Activated naive CD8-positive, alpha-beta T cell treated with anti-CD3 and anti-CD28 coated beads, Interleukin-2, amount 50 U/mL, for 24 hours (primary cell): ENCODE measurements at places on chromosomes 11 and 22.

- DNase-seq, result no peak
These were observed 104.2 kb upstream of the HSD17B12 start for GRCh38 chr11:43576320-43576802.

DNA sequence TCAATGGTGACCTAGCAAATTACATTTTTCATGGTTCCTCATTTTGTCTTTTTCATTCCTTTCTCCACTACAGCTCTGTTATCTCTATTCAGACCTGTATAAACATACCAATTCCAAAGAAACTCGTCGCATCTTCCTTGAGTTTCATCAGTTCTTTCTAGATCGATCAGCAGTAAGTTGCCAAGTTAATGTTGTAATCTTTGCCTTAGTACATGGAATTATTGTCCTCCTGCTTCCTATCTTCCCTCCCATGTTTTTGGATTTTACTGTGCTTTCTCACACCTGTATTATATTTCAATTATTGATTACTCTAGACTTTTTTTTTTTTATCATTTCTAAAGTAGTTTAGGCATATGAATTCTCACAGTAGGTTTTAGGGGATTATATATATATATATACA, 69.5 kb upstream of the GRIK4 start:
- no peak for DNase-seq

- no peak for DNase-seq
These were observed 39.7 kb upstream of the AKIP1 start for GRCh38 chr11:8871171-8871775.

GRCh38 chr11:38191101-38191500, 1593.1 kb upstream of the RAG2 start:
- no peak for DNase-seq

- no peak for DNase-seq
These were observed 29.5 kb downstream of the SLC22A12 start for GRCh38 chr11:64620381-64620971.

DNA sequence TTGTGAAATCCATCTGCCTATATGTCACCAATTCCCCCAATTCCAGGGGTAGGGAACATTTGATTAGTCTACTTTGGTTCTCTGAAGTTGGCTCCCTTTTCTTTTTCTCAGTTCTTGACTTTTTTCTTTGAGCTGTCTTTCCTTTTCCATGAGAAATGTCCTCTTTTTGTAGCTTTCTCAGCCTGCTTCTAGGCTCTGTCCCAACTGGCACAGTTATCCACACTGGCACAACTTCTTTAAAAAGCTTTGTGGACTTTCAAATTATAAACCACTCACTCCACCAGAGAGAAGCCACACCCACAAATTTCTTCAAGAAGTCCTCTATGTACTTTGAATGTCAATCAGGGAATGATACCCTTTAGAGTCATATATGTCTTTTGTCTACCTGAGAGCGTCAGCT, 100.5 kb downstream of the TTC17 start:
- no peak for DNase-seq

DNA sequence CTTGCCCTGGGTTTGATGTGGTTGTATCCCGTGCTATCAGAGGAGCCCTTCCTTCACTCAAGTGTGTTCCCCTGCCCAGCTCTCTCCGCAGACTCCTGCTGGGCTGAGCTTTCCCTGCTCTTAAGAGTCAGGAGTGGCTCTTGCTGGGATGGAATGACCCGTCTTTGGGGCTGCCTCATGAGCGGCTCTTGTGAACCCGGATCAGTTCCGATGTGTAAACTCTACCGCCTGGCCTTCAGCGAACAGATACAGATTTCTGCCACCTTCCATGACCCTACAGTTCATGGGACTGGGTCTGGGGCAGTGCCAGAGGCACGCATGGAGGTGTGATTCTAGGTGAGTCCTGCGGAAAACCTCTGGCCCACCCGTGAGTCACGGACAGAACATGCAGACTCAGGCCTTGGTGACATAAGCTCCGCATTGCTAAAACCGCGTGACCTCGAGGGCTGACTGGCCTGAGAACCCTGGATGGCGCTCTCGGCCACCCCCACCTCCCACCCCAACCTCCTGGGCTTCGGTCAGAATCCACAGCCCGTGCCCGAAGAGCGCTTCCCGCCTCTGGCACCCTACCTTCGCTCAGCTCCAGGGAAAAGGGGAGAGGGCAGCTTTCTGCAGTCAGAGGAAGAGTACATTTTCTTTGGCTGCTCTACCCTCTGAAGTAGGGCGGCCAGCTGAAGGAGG, 1.3 kb upstream of the ZBTB16 start:
- DNase-seq, result no peak

GRCh38 chr22:36569999-36570398, 41.0 kb upstream of the EIF3D start:
- no peak for DNase-seq

GRCh38 chr11:120601536-120601935, 90.0 kb downstream of the GRIK4 start:
- no peak for DNase-seq

GRCh38 chr22:48319321-48320047, 1508.2 kb downstream of the BRD1 start:
- no peak for DNase-seq

DNA sequence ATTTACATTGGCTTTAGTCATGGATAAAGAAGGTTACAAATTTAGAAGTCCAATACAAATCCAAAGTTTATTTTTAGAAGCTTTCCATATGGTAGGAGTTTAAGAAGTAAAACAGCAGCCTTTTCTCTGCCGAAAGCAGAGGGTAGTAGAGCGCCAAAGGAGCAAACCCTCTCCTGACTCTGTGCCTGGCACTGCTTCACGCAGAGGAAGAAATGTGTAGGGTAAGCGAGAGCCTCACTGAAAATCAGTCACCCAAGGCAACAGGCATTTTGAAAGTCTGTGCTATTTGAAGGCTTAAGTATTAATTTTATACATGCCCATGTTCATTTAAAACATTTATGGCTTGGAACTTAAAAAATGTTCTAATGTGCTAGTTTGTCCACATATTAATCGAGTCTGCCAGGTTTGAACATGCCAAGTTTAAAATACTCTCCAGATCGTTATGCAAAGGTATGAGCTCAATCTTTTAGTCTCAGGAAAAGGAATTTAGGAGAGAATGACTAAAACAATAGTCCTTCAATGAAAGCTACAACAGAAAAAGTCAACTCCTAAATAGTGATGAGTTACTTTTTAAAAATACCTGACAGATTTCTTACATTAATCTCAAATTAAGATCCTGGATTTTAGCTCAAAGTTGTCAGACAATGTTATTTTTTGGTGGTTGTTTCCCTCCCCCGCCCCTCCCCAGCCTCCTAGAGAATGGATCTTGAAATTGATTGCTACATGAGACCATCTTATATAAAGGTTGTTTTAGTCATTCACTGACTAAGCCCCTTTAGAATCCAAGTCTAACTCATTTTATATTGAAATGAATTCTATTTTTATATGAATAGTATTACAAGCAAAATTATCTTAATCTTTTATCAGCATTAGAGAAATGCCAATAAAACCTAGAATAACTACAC, 38.7 kb downstream of the MRTFA start:
- no peak for DNase-seq

- no peak for DNase-seq
These were observed 75.4 kb downstream of the GAB4 start for GRCh38 chr22:16932577-16932976.

- peak; percentile 61 for DNase-seq
These were observed 45.6 kb downstream of the PISD start for GRCh38 chr22:31616315-31616980.

GRCh38 chr11:1120532-1121330, 37.0 kb upstream of the MUC5AC start:
- DNase-seq, result no peak

DNA sequence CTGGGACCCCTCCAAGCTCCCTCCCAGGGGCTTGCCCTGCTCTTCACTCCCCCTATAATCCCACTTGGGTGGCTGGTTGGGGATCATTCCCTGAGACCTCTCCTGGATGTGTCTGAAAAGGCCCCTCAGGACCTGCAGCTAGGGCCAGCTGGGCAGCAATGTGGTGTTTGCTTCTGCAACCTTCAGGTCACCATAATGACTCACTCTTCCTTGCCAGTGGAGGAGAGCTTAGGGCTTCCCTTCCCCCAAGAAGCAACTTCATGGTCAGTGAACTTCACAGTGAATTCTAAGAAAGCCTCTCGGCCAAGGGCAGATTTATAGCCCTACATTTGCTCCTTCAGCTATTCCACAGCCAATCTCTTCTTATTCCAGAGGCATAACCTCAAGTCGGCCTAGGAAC, 45.1 kb upstream of the TSPAN18 start:
- DNase-seq, result no peak

DNA sequence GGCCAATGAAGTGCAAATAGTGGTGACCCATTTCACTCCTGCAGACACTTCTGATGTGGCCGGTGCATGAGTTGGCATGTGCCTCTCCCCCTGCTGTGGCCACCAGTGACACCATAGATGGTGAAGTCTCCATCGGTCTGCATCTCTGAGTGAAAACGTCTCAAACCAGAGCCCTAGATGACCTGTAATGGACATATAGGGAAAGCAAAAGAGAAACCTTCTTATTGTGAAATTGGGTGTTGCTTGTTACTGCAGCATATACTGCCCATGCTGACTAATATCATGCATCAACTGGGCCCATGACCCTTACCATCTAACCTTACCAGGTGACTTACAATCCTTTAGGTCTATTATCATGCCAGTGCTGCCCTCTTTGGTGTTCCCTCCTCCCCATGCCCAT, 11.7 kb upstream of the VPS37C start:
- DNase-seq, result no peak

GRCh38 chr11:125055107-125055715, 7.9 kb upstream of the SLC37A2 start:
- no peak for DNase-seq

- no peak for DNase-seq
These were observed 1.6 kb downstream of the CRACR2B start for GRCh38 chr11:829176-829846.

GRCh38 chr11:100536979-100537378, 150.1 kb upstream of the ARHGAP42 start:
- DNase-seq, result no peak

- DNase-seq, result no peak
These were observed 7.6 kb upstream of the ALKBH3 start for GRCh38 chr11:43872995-43873394.

- peak; percentile 34 for DNase-seq
These were observed 19.2 kb downstream of the NECTIN1 start for GRCh38 chr11:119709638-119710346.

DNA sequence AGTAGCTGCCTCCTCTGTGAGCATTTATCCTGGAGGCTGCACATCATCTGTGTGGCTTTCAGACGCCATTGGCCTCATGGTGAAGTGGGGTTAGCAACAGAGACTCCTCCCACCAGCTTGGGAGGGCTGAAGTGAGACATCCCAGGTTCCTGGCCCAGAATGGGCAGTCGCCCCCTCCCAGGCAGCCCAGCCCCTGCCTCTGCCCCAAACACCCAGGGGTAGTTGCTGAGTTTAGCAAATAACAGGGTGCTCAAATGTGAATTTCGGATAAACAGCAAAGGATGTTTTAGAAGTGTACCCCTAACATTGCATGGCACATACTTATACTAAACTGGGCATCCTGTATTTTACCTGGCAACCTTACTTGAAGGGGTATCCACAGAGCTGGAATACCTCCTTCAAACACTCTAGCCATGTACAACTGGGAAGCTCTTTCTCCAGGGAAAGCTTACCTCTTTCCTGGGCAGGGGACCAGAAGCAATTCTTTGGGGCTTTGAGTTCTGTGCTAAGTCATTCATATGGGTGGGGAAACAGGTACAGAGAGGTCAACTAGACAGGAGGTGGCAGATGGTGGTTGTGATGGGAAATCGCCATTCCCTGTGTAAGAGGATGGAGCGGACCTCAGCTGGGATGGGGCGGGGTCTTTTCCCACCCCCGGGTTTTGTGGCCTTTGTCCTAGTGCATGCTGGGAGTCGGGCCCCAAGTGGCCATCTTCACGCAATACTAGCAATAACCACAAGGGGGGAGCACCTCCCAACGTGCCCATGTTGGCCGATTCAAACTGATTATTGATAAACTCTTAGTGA, 19.3 kb downstream of the MTFP1 start:
- DNase-seq, result peak; percentile 68

GRCh38 chr11:44803009-44803408, 76.2 kb downstream of the TSPAN18 start:
- no peak for DNase-seq

DNA sequence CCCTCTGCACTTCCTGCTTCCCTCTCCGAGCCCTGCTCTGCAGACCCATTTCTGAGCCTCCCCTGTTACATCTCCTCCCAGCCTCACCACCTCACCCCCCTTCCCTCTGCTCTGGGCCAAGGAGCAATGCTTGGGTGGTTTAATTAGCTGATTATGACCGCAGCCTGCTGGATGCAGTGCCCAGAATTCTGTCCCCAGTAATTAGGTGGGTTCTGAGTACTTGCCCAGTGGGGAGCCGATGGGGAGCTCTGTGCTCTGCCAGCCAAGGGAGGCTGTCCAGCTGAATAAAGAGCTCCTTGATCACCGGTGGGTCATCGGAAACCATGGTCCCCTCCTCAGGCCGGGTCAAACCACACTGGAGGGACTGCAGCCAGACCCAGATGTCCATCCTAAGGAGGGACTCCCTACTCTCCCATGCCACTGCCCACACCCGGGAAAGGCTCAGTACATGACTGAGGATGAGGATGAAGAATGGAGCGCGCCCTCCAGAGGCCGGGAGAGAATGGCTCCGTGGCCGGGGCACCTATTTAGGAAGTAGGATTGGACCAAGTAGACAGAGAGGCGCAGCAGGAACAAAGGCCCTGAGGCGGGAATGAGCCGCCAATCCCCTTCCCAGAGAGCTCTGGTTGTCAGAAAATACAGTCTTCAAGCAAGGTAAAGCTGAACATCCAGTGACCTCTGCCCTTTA, 9.1 kb downstream of the ARRB1 start:
- no peak for DNase-seq

- no peak for DNase-seq
These were observed 4.2 kb downstream of the OR9I1 start for GRCh38 chr11:58121096-58121495.

DNA sequence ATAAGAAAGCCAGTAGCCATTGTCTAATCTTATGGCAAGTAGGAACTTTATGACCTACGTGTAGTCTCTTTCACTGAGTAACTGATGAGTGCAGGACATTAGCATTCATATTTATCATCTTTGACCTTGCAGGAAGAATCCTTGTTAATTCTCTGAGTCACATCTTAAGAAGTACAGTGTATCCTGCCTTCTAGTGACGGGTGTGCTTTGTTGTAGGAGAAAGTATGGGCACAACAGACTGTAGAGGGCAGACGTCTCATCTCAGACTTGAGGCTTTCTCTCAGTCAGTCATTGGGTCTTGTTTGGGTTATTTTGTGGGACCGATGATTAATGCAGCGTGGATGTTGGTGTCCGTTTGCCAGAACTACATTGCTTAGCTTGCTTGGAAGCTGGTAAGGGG, 6.8 kb downstream of the RNF214 start:
- no peak for DNase-seq

- no peak for DNase-seq
These were observed 345.0 kb downstream of the TBC1D22A start for GRCh38 chr22:47107431-47107830.

DNA sequence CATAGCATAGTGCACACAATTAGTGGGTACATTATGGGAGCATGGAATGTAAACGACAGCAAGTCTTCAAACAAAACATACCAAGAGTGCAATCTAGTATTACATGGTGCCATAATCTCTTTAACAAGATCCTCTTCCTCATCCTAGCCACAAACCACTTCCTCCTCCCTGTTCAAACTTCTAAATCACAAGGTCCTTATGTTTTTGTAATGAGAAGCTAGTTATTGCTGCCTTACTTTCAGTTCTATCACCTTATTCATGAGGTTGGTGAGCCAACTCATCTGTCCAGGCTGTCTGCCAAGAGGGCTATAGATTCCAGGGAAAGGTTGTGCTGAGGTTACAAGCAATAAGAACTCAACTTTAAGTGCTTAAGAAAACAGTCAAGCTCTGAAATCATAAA, 195.4 kb upstream of the ARHGAP20 start:
- no peak for DNase-seq
